ENCODE measurements at places on chromosomes 7 and 10.

GRCh38 chr7:114365791-114366190 is 48.8 kb upstream of the FOXP2 start:
- no peak for DNase-seq

DNA sequence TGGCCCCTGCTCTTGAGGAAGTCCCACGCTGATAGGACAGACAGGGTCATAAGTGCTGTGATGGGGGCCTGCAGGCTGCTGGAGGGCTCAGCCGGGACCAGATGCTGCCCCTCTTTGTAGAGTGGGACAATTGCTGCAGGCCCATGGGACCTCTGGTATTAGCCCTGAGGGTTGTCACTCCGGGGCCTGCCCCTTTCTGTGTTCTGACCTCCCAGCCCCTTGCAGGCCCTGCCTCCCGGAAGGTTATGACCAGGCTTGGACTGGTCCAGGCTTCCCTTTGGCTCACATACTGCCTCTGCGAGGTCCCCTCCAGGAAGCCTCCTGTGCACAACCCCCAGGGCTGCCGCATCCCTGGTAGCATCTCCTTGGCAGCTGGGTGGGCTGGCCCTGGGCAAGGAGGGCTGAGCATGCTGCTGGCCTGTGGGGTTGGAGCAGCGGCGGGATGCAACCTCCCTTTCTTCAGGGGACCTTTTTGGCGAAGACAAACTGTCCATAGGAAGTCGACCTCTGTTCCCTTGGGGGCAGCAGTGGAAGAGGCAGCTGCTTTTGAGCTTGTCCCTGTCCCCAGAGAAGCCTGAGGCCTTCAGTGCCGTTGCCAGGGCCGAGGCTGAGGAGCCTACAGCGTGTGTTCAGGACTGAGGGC is 8.8 kb downstream of the LIMK1 start:
- no peak for DNase-seq

- no peak for DNase-seq
Observed at GRCh38 chr7:15113752-15114151, 211.2 kb upstream of the DGKB start.

DNA sequence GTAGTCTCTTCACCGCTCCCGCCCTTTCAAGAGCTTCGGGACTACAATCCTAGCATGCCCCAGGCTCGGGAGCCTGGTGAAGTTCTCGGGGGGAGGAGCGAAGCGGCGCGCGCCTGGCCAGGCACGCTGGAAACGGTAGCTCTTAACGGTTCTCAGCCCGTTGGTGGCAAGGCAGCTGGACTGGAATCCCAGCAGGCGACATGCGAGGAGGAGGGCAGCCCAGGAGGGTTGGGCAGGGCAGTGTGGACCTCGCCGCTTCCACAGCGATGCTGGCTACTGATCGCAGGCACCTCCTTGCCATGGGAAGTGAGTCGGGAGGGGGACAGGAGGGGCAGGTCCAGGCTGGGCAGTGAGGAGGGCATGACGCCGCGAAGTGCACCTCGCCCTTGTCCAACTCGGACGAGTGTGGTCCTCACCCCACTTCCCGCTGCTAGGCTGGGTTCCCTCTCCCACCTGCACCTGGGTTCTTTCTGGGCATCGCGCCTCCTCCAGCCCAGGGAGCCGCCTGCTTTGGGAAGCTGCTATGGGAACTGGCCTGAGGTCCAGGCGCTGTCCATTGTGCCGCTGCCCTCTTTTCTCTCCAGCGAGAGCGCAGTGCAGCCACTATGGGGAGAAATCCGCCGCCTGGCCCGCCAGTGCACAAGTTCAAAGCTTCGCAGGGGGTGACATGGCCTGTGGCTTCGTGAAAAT is 367.8 kb upstream of the NUPR2 start:
- DNase-seq: no peak

DNA sequence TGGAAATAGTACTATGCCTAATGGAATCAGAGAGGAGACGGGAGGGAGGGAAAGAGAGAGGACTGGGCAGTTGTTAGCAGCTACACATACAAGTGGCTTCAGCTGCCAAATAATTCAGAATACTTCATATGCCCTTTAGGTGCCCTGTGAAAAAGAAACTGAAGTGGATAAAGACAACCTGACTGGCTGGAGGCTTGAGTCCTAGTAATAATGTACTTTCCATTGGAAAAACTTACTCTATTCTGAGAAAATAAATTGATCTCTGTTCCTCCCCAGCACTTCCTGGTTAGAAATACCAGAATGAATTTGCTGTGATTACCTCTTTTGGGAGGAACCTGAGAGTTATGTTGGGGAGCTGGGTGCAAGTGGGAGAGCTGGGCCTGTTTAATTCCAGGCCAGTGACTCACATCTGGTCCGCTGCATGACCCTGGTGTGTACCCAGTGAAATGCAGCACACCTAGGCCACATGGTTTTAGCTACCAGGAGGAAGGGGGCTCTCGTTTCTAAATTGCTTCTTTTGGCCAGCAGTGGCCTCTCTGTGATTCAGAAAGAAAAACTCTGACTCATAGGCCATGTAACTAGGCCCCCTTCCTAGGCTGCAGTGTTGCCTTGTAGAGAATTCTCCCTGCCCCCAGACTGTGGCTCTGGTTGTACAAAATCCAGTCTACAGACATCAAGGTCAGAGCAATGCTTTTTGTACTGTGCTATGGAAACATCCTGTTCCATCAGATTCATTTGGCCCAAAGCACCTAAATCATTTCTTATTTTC is 6.5 kb downstream of the AGFG2 start:
- no peak for DNase-seq

- DNase-seq: no peak
Observed at GRCh38 chr10:99279626-99280111, 44.0 kb upstream of the HPSE2 start.

DNA sequence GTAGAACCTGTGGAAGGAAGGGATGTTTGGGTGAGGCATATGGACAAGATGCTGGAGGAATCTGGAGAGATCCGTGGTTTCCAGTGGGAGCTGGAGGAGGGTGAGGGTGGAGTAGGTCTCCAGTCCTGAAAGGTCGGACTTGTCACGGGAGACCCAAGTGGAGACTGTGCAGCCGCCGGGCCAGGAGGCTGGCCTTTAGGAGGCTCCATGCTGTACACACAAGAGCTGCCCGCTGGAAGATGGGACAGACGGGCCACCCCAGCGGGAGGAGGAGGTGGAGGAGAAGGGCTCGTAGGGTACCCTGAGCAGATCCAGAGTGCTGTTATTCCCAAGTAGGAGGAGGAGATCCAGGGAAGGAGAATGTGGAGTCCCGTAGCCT is 106.7 kb downstream of the NKX6-2 start:
- DNase-seq: no peak

- no peak for DNase-seq
Observed at GRCh38 chr7:82275342-82275741, 168.2 kb downstream of the CACNA2D1 start.

DNA sequence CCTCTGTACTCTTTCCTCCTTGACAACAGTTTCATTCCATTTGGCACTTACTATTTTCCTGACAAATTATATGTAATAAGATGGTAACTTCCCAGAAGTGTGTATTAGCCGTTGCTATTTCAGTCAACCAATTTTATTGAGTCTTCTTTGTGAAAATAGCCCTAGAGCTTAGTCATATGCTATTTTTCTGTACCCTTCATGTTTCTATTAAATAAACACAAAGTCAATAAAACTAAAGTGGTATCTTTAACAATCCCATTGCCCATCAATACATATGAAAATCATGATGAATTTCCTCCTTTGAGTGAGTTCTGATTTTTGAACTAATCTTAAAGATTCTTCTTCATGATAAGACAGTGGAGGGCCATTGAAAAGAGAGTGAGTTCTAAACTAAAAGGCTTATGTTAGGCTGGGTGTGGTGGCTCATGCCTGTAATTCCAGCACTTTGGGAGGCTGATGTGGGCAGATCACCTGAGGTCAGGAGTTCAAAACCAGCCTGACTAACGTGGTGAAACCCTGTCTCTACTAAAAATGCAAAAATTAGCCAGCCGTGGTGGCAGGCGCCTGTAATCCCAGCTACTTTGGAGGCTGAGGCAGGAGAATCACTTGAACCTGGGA is 5.9 kb upstream of the MYPN start:
- DNase-seq: no peak

- no peak for DNase-seq
Observed at GRCh38 chr7:44735403-44736165, 13.1 kb upstream of the ZMIZ2 start.

GRCh38 chr10:111766464-111766863 is 417.1 kb downstream of the GPAM start:
- no peak for DNase-seq

GRCh38 chr7:118080947-118081346 is 103.0 kb upstream of the LSM8 start:
- no peak for DNase-seq

GRCh38 chr7:1885465-1886226 is 215.6 kb downstream of the ELFN1 start:
- no peak for DNase-seq

- DNase-seq: no peak
Observed at GRCh38 chr7:139743967-139744767, 33.6 kb downstream of the HIPK2 start.

DNA sequence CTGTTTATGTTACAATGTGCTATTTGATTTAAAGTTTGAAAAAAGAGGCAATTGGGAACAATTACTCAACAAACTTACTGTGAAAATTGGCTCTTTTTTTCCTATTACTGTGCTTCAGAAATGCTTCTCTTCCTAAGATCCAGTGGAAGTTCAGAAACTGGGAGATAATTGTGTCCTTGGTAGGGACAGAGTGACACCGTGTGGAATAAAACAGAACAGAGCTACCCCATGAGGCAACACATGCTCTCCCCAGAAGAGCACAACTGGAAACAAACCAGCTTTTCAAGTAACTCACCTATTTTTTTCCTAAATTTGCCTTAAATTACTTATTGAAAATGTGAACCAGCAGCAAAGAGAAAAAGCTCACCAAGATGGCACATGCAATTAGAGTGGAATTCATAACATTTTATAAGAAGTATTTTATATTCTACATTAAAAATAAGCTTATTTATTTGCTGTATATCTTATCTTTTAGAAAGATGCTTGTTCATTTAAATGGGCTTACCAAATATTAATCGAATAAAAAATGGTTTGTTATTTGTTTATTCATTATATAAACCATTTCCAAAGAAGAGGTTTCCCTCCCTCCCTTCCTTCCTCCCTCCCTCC is 346.1 kb upstream of the ANKRD30A start:
- DNase-seq: peak; percentile 46

DNA sequence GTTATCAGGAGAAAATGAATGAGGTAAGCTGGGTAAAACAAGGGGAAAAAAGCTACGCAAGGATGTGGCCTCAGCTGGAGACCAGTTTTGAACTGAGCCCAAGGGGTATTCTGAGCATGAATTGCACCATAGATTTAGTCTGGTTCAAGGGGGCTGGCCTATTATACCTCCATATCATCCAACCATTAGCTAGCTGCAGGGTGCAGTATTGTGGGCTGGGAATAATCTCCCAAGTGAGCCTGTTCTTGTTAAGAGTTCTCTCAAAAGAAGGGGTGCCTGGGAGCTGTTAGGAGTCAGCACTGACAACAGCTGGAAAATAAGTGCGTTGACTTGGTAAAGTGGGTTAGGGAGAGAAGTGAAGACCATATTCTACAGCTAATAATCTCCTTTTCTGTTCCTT is 8.0 kb downstream of the TAS2R16 start:
- no peak for DNase-seq

DNA sequence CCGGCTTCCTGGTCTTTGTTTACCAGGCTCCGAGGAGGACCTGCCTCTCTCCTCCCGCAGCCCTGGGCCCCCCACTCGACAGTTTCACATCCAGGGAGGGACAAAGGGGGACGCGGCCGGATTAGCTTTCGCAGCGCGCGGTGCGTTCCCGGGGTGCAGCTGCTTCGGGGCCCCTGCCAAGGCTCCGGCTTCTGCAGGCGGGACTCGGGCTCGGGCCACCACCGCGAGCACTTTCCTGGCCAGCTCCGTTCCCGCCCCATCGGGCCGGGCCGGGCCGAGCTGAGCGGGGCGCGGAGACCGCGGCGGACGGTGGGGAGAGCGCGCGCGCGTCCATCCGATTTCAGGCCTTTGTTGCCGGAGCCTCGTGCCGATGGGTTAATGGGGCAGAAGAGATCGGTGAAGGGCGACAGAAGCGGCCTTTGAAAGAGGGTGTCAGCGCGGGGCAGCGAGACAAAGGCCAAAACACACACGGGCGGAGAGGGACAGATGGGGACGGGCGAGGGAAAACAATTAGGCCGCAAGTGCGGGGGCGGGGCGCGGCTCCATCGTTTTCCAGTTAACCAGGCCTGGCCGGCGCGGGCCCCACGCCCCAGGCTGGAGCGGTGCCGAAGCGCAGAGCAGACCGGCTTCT is 8.5 kb upstream of the UNCX start:
- no peak for DNase-seq

- no peak for DNase-seq
Observed at GRCh38 chr10:47330366-47330765, 8.1 kb downstream of the GDF2 start.

DNA sequence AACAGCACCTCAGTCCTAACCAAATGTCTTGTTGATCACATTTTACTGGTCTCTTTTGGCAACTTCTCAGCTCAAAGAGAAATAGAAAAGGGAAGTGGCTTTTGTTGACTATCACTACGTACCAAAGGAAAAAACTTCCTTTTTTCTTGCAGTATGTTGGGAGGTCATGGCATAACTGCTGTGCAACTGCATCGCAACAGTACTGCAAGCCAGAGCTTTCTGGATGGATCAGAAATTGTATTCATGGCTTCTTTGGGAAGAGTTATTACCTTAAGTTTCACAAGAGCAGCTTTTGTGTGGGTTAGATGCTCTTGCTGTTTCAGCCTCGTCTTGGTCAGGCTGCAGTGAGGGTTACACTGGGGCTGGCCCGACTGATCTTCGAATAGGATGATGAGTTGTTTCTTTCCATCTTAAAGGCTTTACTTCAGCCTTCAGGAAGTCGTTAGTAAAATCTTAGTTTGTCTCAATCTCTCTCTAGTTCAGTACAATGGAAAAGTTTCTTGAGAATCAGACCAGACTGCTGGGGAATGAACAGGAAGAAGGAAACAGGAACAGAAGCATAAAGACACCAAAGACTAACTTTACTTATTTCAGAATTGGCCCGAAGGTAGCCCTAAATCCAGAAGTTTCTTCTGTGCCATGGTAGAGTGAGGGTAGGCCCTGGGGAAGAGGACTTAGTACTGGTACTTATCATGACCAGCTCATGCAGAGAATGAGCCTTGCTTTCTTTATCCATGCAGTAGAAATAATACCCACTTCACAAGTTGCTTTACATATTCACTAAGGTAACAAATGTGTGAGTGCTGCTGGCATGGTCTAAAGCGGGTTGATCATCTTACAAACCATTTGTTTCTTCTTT is 153.6 kb downstream of the CELF2 start:
- no peak for DNase-seq

DNA sequence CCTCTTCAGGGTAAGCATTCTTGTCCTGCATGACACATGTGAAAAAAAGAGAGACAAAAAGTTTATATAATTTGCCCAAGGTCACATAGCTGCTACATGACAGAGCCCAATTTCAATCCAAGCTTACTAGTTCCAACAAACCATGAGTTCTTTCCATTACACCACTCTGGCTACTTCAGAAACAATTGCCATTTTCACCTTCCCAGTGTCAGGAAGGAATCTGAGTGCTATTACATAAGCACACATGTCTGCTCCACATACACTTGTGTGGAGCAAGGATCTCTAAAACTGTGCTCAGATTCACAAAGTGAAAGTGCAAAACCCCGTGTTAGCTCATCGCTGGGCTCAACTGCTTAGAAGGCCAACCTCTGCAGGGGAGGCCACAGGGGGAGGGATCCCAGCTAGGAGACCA is 356.2 kb upstream of the NFE2L3 start:
- DNase-seq: no peak

Measured in anterior cingulate cortex (tissue), 58 donors.